Caki2 (cell line): ENCODE measurements at places on chromosomes 16 and 17. TPM values are rescaled to one million over a fixed set of nuclear protein-coding genes. Genes with fewer than 3 reads are reported as not detected.

DNA sequence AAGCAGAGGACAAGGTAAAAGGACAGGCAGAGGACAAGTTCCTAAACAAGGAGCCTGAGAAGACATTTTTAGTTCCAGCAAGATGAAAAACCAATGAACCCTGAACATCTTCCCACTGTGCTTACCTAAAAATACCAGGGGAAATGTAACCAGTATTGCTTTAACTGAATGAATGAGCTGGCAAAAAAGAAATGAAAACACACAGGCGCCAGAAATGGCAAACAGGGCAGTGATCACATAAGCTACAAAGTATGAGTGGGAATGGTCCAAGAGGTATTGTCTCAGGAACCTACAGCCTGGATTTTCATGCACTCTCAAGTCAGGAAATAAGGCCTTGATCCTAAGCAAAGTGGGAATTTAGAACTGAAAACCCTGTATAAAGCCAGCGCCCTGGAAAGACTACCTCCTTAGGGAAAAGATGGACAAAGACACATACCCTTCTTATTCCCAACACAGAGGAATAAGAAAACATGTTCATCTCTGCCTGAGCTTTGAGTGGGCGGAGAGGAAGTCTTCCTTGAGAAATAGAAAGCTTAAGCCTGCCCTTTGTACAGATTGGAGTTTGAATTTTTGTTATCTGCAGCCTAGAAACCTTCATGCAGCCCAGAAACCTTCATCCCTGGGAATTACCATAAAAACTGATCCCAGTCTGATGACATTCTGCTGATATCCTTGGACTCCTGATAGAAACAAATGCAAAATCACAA lies 2.1 kb downstream of the CMTM2 start:
- DNase-seq = peak; percentile 62

GRCh38 chr16:2586241-2586640 lies 48.4 kb downstream of the PDPK1 start:
- no peak for DNase-seq

C17orf78 gene
- total RNA-seq = not detected in 2 replicates

GRCh38 chr17:30554839-30555751 lies 77.9 kb downstream of the GOSR1 start:
- DNase-seq = no peak

DNA sequence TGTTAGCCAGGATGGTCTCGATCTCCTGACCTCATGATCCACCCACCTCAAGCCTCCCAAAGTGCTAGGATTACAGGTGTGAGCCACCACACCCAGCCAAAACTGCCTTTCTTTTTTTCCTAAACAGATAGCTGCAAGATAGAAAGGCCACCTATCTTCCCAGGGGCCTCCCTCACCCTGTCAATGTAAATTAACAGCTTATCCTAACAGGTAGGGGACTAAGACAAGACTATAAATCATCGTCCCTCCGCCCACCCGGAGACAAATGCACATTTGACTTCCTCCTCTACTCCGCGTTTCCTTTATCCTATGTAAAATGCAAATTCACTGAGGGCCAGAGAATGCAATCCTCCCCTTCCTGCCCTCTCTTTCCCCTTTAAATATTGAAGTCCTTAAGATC lies 71.4 kb downstream of the MARF1 start:
- DNase-seq = no peak

DNAAF1 gene
- total RNA-seq = 0.64 TPM in 1 of 2 replicates, not detected in the other

GRCh38 chr16:12440228-12440530 lies 363.5 kb downstream of the CPPED1 start:
- no peak for DNase-seq

EMP2 gene
- total RNA-seq = 4.2 and 8.9 TPM in 2 replicates

- no peak for DNase-seq
These were observed 8.6 kb upstream of the LHX1 start for GRCh38 chr17:36928471-36929345.

DNA sequence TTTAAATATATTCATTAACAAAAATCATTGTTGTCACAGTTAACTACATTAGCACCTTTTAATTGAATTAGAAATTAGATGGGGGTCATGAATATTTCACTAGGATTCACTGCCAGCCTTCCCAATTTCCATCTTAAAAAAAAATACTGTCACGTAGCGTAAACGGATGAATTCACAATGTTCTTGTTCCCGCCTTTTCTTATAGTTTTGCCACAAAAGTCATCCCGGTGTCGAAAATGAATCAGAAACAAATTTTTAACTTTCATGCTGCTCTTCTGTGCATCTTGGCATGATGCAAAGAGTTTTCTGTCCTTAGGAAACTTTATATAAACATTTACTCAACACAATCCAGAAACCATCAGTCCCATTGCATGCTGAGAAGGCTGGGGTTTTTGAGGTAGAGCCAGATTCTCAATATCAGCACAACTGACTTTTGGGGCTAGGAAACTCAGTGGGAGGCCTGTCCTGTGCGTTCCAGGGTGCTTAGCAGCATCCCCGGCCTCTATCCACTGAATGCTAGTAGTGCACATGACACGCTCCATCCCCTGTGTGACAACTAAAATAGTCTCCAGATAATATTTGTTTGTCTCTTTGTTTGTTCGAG lies 252.9 kb upstream of the XYLT1 start:
- no peak for DNase-seq

CARD14 gene
- not detected in 2 replicates for total RNA-seq

GRCh38 chr16:68951991-68952877 lies 108.9 kb downstream of the TANGO6 start:
- DNase-seq = peak; percentile 51

TBC1D3K gene
- total RNA-seq = not detected in 2 replicates

KRT24 gene
- not detected in 2 replicates for total RNA-seq

ACOX1 gene
- 15.6 and 20.9 TPM in 2 replicates for total RNA-seq

DNA sequence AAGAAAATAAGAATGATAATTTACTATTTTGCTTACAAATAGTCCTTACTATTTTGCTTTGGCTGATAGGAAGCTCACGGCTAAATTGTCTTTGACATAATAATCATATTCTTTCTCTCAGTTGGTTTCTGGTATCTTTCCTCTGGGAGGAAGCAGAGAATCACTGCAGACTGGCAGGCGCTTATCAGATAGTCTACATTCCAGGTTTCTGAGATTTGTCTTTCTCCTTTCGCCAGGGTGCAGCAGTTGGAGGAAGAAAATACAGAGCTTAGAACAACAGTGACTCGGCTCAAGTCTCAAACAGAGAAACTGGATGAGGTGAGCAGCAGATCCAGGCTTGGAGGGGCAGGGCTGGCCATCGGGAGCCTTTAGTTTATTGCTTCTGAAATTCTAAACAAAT lies 136.1 kb downstream of the RAB11FIP4 start:
- peak; percentile 38 for DNase-seq

DNA sequence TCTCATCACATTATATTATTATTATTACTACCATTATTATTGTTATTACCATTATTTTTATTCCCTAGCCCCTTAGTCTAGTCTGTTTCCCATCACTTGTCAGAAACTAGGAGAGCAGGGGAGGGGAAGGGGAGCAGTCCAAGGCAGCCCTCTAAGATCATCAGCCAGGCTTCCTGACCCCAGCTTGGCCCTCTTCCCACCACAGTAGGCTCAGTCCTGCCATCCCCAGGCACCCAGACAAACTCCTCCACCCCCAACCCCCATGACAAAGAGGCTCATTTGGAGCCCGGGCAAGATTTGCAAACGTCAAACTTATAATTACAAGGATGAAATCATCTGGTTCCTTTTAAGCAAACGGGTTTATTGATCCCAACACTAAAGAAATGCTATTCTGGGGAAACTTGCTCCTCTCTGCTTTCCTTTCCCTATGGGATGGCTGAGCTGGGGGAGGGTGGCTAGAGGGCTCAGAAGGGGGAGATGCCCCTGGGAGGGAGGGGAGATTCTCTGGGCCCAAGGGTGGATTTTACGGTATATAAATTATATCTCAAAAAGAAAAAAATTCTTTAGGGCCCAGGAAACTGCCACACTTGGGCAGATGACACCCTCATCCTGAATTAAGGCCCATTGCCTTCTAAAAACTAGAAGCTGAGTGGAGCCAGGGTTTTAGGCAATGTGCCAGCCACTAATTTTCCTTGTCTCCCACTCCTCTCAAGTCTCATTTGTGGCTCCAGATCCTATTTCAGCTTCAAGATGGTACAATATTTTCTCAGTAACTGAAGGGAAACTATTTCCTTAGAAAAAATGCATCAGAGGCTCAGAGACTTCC lies 4.4 kb upstream of the CBFB start:
- DNase-seq = no peak

CDH16 gene
- total RNA-seq = 33.9 and 56.1 TPM in 2 replicates

- DNase-seq = no peak
These were observed 2.4 kb upstream of the MTSS2 start for GRCh38 chr16:70688246-70688742.

HID1 gene
- 0.10 TPM in 1 of 2 replicates, not detected in the other for total RNA-seq

DNA sequence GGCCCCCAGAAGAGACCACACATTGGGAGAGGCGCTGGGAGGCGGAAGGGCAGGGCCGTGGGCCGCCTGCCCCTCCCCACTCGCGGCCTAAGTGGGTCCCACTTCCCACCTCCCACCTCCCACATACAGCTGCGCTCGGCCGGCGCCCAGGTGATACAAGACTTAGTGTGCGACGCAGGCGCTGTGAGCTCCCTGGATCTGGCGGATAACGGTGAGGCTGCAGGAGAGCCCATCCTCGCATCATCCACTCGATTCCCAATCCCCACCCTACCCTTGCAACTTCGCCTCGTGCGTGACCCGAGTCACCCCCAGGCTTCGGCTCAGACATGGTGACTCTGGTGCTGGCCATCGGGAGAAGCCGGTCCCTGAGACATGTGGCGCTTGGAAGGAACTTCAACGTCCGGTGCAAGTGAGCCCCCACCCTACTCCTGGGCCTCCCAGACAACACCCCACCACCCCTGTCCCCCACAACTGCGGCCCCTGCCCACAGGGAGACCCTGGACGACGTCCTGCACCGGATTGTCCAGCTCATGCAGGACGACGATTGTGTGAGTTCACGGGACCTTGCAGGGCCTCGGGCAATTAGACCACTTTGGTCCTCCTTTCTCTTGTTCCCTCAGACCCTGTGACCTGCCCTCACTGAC lies 3.9 kb downstream of the CARMIL2 start:
- no peak for DNase-seq

DNA sequence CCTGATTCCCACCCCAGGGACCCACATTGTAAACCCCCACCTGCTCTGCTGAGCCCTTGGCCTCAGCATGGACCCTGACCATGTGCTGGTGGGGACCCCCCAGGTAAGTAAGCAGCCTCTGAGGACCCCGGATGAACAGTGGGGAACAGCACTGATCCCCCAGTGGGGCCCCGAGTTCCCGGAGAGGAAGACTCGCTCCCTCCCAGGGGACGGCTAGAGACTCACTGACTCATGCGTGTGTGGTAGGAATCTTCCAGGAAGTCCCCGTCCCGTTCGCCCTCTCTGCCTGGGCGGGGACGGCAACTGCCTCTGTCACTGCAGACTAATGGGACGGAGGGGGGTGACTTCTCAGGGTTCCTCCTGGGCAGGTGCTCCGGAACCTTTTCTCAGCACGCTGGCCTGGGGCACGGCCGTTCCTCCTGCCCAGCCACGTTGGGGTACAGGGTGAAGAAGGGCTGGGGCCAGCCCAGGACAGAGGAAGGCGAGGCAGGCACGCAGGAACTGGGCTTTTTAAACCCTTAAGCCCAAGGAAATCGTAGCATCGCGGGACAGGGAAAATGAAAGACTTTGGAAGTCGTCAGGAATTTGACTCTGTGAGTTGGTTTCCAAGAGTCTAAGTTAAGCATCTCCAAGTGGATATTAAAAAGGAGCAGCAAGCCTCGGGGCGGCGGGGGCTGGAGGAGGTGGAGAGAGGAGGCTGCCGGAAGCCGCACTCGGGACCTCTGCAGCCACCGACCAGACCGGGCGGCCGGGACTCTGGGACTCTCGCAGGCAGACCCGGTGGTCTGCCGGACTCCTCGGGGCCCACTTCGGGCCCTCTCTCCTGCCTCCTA lies 178.7 kb downstream of the SEC14L1 start:
- peak; percentile 87 for DNase-seq

GRCh38 chr17:36885771-36886377 lies 51.4 kb upstream of the LHX1 start:
- DNase-seq = no peak

GRCh38 chr16:56848029-56848936 lies 16.7 kb upstream of the SLC12A3 start:
- no peak for DNase-seq

NPIPB2 gene
- 9.5 and 17.1 TPM in 2 replicates for total RNA-seq

ANKRD40CL gene
- total RNA-seq = not detected in 2 replicates

DNA sequence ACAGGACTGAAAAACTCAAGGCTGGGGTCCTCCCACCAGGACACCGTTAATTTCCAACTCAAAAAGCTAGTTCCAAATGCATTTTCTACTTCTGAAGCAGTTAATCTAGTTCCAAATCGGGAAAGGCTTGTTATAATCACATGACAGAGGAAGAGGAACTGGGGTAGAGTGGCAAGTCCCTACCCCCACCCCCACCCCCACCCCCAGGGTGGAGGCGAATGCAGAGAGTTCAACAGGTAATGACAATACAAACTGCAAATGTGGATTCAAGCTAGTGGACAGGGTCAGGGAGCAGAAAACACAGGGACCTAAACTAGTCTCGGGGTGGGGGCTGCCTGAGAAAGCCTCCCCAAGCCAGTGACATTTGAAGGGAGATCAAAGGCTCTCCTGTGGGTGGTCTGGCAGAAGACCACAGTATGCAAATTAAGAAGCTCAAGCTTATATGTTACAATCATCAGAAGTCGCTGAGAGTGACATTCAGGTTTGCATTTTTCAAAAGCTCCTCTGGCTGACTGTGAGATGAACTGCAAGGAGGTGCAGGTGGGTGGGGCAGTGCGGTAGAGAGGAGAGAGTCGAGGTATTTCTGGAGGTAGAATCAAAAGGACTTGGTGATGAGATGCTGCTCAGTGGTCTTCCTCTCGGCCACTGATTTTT lies 56.4 kb upstream of the SLC25A19 start:
- DNase-seq = no peak

GID4 gene
- 2.6 and 7.8 TPM in 2 replicates for total RNA-seq

DNA sequence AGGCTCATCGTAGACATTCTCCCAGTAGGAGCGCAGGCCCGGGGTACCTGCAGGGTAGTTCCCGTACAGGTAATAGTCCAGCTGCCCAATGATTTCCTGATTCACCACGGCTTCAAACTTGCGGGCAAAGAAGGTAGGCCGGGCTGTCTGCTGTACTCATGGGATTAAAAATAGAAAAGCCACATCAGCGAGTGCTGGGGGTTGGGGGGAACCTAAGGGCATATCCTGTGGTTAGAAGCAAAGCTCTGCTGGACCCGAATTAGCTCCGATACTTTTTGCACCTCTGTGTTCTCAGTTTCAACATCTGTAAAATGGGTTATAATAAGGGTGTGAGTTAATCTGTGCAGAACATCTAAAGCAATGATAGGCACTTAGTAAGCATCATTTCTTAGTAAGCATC lies 336.2 kb downstream of the XYLT1 start:
- no peak for DNase-seq

GRCh38 chr17:73231395-73231794 lies 30.3 kb downstream of the CPSF4L start:
- DNase-seq = peak; percentile 12
